NCI-H1436 treated with DMSO at 0.1 percent for 48 hours (cell line): ENCODE measurements at places on chromosomes 2 and 18.

- no peak for DNase-seq
These were observed 15.1 kb downstream of the CYS1 start for GRCh38 chr2:10064932-10065772.

- DNase-seq: no peak
These were observed 100.5 kb downstream of the TPGS2 start for GRCh38 chr18:36728345-36728744.

- DNase-seq: no peak
These were observed 28.2 kb downstream of the CENPO start for GRCh38 chr2:24821433-24821891.

DNA sequence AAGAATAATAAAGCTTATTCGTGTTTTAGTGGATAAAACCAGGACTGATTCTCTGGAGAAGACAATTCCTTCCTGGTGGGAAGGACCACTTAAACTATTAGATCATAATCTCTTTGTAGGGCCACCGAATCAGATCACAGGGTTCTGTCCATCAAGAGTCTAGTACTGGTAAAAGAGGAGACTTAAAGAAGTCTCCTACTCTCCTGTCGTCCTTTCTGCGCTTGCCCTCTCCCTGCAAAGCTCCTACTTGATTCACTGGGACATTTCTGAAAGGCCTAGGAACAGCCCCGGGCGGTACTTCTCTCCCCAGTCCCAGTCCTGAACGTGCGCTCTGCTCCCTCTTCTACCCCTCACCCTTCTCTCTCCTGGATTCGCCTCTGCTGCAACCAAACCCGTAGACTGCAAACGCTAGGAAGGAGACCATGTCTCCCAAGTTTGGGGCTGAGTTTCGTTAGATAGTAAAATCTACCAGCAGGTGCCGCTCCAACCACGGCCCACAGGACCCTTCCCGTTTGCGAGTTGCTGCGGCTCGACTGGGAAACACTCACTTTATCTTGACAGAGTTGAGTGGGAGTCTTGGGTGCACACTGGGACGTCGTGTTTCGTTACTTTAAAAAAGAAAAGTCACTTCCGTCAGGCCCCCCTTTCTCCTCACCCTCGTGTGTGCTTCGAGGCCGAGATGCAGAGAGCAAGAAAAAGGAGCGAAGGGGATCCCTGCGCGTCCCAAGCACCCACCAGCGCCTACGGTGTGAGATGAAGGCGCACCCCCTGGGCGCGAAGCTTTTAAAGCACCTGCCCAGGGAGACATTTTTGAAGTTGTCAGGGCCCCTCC, 923 bp downstream of the FIGLA start:
- no peak for DNase-seq

GRCh38 chr2:97999536-97999935, 3.8 kb upstream of the TMEM131 start:
- DNase-seq: no peak

DNA sequence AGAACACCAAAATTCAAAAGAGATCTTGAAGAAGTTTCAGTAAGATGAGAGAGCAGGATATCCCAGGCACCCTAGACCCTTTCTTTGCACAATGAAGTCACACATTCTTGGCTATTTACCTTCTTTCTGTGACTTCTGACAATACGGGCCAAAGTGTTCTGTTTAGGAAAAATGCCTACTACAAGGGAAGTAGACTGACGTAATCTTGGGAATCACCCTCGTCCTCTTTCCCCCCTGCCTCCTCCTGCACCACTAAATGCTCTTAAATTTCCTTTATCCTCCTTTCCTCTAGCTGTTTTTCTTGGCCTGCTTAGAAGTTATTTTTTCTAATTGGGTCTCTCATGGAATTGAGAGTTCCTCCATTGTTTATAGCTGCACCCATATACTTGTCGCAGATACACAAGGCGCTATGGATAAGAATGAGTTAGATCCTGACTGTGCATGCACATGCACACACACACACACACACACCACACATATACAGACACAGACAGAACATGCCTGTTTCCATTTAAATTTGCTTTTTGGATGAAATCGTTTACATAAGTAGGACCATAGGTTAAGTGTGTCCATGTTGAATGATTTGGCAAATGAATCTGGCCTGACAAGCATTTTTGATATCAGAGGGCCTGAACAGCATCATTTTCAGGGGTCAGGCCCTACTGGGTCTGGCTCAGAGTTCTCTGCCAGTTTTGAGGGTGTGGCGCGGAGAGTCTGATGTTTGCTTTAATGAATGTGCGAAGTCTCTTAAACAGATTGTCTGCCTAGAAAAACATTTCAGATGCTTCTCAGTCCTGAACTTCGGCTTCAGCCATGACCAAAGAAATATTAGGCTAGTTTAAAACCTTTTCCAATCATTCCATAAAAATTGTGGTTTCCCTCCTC, 131.9 kb upstream of the NT5C1B start:
- DNase-seq: no peak

DNA sequence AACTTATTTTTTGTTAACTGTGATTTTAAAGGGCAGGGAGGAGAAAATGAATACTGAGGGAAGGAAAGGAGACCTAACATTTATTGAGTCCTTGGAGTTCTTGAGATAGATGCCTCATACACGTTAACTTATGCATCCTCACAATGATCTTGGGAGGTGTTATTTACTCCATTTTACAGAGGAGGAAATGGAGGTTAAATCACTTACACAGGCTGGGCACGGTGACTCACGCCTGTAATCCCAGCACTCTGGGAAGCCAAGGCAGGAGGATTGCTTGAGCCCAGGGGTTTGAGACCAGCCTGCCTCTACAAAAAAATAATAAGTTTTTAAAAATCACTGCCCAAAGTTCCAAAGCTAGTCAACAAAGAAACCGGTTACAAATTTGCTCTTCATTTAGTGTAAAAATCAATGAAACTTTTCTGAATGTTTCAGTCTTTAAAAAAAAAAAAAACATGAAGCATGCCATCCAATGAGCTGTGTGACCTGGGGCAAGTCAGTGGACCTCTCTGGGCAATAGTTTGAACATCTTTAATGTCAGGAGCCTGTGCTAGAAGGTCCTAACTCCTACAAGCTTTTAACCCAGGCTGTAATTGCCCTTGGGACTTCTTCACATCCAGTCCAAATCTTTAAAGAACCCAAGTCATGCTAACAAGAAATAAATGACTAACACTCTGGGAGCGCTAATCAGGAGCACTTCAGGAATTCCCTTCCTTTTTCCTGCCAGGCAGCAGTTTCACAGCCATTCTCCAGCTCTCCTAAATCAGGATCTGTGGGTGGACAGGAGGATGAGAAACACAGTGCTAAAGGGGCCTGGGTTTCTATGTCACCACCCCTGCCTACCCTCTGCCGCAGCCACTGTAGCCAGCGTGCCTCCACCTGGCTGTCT, 176.4 kb downstream of the TMEM247 start:
- no peak for DNase-seq

DNA sequence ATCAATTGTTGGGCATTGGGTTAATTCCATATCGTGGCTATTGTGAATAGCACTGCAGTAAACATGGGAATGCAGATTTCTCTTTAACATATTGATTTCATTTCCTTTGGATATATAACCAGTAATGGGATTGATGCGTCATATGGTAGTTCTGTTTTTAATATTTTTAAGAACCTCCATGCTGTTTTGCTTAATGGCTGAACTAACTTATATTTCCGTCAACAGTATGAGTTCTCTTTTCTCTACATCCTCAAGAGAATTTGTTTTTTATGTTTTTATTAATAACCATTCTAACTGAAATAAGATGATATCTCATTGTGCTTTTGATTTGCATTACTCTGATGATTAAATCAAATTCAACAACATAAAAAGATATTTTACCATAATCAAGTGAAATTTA, 228.5 kb upstream of the FSIP2 start:
- no peak for DNase-seq

- no peak for DNase-seq
These were observed 73.1 kb upstream of the PXDN start for GRCh38 chr2:1817256-1818051.

- no peak for DNase-seq
These were observed 43.3 kb downstream of the SNED1 start for GRCh38 chr2:241041589-241042158.

GRCh38 chr18:48623468-48624235, 84.8 kb downstream of the CTIF start:
- no peak for DNase-seq

DNA sequence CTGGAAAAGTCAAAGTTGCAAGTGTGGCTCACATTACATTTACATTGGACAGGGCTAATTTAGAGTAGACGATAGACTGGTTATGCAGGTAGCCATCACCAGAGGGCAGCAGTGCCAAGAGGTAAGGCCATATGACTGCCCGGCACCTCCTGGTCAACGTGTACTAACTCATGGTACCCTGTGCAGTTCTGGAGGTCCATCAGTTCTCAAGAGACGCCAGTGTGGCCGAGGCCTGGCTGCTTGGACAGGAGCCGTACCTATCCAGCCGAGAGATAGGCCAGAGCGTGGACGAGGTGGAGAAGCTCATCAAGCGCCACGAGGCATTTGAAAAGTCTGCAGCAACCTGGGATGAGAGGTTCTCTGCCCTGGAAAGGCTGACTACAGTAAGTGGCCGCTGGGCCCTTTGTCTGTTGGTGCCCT, 65.8 kb upstream of the EML6 start:
- no peak for DNase-seq

- no peak for DNase-seq
These were observed 9.5 kb downstream of the COPS7B start for GRCh38 chr2:231795525-231796327.

- no peak for DNase-seq
These were observed 31.1 kb upstream of the ARHGEF4 start for GRCh38 chr2:130805613-130806012.

DNA sequence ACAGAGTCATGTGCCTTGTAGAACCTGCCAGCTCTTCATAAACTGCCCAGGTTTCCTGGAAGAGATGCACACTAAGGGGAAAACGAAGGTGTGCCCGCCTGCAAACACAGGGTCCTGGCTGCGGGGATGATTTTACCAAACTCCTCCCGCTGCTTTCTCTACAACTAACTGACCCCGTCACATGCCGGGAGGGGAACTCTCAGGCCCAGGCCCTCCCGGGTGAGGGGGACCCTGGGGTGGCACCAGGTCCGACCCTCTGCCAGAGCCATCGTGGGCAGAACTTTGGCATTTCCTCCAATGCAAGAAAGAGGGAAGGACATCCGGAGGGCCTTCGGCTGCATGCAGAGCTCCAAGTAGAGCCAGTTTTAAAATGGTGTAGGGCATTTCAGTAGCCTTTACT, 28.6 kb downstream of the CAPN13 start:
- no peak for DNase-seq

DNA sequence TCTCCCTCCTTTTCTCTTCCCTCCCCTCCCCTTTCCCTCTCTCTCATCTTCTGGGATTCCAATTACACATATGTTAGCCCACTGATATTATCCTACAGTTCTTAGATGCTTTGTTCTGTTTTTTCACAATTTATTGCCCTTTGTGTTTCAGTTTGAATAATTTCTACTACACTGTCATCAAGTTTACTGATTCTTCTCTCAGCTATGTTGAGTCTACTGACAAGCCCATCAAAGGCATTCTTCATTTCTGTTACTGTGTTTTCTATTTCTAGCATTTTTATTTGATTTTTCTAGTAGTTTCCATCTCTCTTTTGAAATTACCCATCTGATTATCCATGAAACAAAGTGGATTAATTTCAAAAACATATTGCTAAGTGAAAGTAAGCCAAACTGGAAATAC, 219.6 kb downstream of the TNS1 start:
- no peak for DNase-seq

GRCh38 chr18:6795307-6795706, 65.8 kb downstream of the ARHGAP28 start:
- no peak for DNase-seq

- DNase-seq: no peak
These were observed 55.2 kb downstream of the PARD6G start for GRCh38 chr18:80191907-80192652.

GRCh38 chr2:199606193-199606780, 148.5 kb upstream of the SATB2 start:
- no peak for DNase-seq

- DNase-seq: no peak
These were observed 694 bp upstream of the HPCAL1 start for GRCh38 chr2:10301941-10302478.

DNA sequence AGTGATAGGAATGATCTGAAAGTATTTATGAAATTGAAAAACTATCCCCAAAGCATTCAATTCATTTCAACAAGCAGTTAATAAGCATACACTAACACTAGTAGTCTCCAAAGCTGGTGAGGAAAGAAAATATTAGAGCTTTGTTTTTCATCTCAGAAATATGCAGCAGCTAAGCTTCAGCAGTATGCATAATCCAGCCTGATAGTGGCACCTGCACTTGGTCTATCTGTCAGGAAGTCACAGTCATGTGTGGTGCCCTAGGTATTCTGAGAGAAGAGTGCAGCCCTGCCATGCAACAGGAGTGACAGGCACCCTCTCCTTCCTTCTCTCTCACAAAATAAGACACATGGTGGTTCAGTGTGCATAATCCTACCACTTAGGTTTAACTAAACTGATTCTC, 158.8 kb downstream of the DYM start:
- no peak for DNase-seq

DNA sequence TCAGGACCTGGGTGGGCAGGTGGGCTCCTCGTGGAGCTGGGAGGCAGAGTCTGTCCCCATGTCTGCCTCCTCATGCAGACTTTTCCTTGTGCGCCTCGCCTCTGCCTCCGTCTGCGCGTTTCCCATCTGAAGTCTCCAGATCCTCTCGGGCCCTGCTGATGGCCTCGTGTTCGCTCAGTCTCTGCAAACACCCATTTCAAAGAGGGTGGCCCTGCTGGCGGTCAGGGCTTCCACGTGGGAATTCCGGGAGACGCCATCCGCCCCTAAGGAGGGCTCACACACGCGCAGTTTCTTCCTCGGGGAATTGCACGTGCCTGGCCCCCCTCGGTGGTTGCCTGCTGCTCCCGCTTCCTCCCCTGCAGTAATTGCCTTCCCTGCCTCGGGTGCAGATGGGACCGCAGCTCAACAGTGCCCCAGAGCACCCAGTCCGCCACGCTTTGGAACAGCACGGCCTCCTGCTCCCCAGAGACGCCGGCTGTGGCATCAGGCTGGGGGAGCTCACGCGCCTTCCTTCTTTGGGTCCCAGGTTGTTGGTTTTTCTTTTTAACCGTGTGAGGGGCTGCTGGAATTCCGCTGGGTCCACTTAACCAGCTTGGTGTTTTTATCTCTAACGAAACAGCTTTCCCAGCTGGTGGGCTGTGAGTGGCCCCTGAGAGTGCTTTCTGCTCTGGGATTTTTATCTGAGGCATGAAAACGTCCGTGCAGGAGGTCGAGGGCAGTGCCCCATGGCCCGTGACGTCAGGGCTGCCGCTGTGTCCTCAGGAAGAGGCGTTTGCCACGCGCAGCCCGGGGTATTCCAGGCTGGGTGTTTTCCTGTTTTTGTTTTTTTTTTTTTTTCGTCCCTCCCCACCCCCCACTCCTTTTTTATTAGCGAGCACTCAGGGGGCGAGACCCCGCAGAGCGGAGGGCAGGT, 16.1 kb downstream of the NFATC1 start:
- DNase-seq: no peak

GRCh38 chr2:70767079-70767698, 811 bp downstream of the ADD2 start:
- DNase-seq: no peak
